ENCODE measurements at places on chromosomes 2 and 18. TPM values are rescaled to one million over a fixed set of nuclear protein-coding genes. Genes with fewer than 3 reads are reported as not detected.

DNA sequence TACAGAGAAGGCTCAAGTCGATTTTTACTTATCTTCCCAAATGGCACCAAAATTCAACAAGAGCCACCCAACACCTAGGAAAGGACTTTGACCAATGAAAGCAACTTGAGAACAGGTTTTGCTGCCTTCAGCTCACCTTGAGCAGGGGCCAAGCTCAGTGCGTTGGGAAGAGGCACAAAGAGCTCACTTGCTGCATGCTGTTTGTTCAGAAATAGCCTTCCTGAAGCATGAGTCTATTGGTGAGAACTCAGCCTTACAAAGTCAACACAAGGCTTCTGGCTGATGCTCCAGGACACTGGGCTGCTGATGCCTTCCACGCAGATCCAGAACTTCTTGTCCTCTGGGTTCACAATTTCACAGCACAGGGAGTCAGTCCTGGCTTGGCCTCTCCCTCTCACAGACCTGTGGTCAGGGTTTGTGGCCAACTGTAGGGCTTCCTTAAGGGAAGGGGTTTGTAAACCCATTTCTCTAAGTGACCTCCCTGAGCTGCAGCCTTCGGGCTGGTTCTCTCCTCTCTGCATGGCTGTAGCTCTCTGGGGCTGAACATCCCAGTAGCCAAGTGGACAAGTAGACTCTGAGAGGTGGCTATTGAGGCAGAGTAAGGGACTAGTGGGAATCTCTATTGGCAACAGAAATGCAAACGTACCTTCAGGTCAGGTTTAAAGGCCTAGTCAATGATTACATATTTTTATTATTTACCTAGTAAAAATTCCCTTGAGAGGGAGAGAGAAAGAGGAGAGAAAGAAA lies 124.7 kb upstream of the GATA6 start:
- H3K4me3 ChIP-seq = no peak overlapping the region
- H3K4me1 ChIP-seq = no peaks in the 10 kb centered on the region
- peaks cover 58% of the 10 kb centered on the region for H3K27me3 ChIP-seq
- no peaks in the 10 kb centered on the region for H3K36me3 ChIP-seq
- DNase-seq = no peak

GRCh38 chr2:74957886-74958273 lies 563 bp upstream of the POLE4 start:
- H3K4me3 ChIP-seq = peak overlapping the region; percentile 79
- peaks cover 12% of the 10 kb centered on the region for H3K36me3 ChIP-seq
- DNase-seq = no peak
- H3K27ac ChIP-seq = peak overlapping the region; percentile 90
- peaks cover 19% of the 10 kb centered on the region for H3K4me1 ChIP-seq
- H3K27me3 ChIP-seq = no peaks in the 10 kb centered on the region

GRCh38 chr2:59066787-59067399 lies 825.8 kb upstream of the FANCL start:
- no peaks in the 10 kb centered on the region for H3K4me1 ChIP-seq
- H3K27me3 ChIP-seq = peaks cover 5% of the 10 kb centered on the region
- no peak for DNase-seq
- no peak overlapping the region for H3K27ac ChIP-seq

DNA sequence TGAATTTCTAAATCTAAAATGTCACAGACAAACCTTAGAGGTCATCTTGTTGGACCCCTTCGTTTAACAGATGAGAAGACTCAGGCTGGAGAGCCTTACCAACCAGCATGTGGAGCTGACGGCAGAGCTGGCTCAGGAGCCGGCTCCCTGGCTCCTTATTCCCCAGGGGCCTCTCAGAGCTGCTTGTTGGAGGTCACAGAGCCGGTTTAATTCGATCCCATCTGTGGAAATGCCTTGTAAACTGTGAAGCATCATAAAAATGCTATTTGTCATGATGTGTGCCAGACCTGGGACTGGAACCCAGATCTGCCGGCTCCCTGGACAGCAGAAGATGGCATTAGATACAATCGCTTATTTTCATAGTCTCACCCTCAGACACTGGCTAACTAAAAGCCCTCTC lies 8.2 kb upstream of the CIB4 start:
- H3K36me3 ChIP-seq = no peaks in the 10 kb centered on the region
- H3K4me1 ChIP-seq = peaks cover 16% of the 10 kb centered on the region
- DNase-seq = peak; percentile 44
- H3K4me3 ChIP-seq = no peak overlapping the region

DNA sequence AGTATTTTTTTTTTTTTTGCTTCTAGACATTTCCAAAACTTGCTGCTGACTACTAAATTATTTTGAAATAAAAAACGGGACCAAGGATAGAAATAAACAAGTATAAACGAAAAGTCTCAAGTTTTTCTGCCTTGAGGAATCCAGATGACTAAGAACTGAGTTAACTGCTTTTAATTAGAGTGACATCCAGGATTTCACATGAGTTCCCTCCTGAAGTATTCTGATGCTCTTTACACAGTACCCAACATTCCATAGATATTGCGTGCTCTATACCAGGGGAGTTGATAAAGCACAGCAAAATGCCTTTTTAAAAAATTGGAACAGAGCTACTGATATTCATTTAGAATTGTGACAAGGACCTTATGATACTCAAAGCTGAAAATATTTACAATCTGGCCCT lies 618.0 kb downstream of the CCDC85A start:
- no peak overlapping the region for H3K27ac ChIP-seq
- H3K36me3 ChIP-seq = no peaks in the 10 kb centered on the region
- peaks cover 10% of the 10 kb centered on the region for H3K27me3 ChIP-seq
- no peak overlapping the region for H3K4me3 ChIP-seq

DNA sequence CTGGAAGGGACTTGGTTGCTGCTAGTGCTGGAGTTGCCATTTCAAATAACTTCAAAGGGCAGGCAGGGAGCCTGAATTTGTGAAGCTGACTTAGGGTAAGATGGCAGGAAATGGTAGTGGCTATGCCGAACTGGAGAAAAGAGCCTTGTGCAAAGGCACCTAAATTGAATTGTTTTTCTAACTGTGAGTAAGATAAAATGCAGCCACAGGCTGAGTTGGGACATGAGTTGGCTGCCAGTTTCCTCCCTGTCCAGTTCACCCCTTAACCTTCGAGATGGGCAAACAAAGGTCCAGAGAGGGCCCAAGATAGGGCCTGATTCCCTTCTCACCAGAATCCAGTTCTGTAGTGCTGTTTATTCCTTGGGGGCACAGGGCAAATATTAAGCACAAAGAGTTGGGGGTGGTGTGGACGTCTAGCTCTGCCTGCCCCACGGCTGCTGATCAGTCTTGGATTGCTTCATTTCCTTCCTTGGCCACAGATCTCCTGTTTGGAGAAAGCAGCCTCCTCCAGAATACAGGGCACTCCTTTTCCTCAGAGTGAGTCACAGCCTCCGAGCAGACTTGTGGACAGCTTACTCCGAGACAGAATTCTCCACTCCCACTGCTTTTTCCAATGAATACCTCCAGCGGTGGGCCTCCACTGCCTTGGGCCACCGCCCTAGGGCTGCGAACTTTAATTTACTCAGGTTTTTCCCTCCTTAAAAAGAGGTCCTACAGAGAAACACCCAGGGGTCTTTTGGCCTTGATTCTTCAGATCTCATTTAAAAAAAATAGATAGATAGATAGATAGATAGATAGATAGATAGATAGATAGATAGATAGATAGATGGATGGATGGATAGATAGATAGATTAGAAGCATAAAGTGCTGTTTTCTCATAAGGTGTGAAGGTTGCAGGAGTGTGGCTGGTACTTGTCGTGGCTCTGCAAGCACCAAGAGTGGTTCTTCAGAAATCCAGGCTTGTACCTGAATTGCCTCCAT lies 18.4 kb upstream of the SLC20A1 start:
- H3K27ac ChIP-seq = peak overlapping the region; percentile 94
- no peaks in the 10 kb centered on the region for H3K27me3 ChIP-seq
- H3K4me1 ChIP-seq = peaks cover 82% of the 10 kb centered on the region
- no peaks in the 10 kb centered on the region for H3K36me3 ChIP-seq
- H3K4me3 ChIP-seq = peak overlapping the region; percentile 34
- no peak for DNase-seq

DNA sequence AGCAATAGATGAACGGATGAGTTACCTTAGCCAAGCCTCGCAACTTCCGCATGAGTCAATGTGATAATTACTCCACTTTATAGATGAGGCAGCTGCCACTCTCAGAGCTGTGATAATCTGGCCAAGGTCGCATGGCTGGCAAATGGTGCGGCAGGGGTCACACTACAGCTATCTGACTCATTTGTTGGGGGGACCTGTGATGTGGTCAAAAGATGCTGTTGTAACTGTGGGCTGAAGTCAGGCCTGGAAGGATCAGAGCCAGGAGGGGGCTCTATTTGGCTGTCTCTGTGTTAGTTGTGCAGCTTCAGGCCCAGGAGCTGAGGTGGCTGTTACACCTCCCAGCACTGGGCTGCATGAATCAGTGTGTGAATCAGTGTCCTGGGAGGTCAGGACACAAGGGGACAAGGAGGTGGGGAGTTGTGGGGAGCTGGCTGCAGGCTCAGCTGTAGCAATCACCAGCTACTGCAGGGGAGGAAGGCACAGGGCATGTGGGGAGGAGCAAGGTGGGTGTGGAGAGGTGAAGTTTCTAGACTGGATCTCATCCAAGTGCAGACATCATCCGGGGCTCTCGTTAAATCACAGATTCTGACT lies 33.1 kb downstream of the NGEF start:
- H3K27me3 ChIP-seq = peaks cover 7% of the 10 kb centered on the region
- no peaks in the 10 kb centered on the region for H3K36me3 ChIP-seq
- H3K27ac ChIP-seq = no peak overlapping the region
- peak; percentile 52 for DNase-seq
- no peak overlapping the region for H3K4me3 ChIP-seq

- H3K27me3 ChIP-seq = peaks cover 5% of the 10 kb centered on the region
- no peak overlapping the region for H3K27ac ChIP-seq
- no peak overlapping the region for H3K4me3 ChIP-seq
- no peak for DNase-seq
- peaks cover 3% of the 10 kb centered on the region for H3K36me3 ChIP-seq
Measured at GRCh38 chr18:77187189-77187588, 54.6 kb upstream of the MBP start.

GRCh38 chr2:106363791-106364190 lies 104.4 kb downstream of the RGPD3 start:
- no peak overlapping the region for H3K27ac ChIP-seq
- peaks cover 3% of the 10 kb centered on the region for H3K4me1 ChIP-seq
- H3K27me3 ChIP-seq = peaks cover 9% of the 10 kb centered on the region
- DNase-seq = no peak
- no peak overlapping the region for H3K4me3 ChIP-seq
- H3K36me3 ChIP-seq = peaks cover 3% of the 10 kb centered on the region

GRCh38 chr18:30985753-30986152 lies 56.8 kb downstream of the DSC3 start:
- H3K4me3 ChIP-seq = no peak overlapping the region
- H3K36me3 ChIP-seq = no peaks in the 10 kb centered on the region
- H3K27ac ChIP-seq = no peak overlapping the region

GRCh38 chr2:111903930-111904439 lies 5.6 kb downstream of the MERTK start:
- peaks cover 33% of the 10 kb centered on the region for H3K4me1 ChIP-seq
- H3K27ac ChIP-seq = no peak overlapping the region
- H3K36me3 ChIP-seq = no peaks in the 10 kb centered on the region
- DNase-seq = no peak

DNA sequence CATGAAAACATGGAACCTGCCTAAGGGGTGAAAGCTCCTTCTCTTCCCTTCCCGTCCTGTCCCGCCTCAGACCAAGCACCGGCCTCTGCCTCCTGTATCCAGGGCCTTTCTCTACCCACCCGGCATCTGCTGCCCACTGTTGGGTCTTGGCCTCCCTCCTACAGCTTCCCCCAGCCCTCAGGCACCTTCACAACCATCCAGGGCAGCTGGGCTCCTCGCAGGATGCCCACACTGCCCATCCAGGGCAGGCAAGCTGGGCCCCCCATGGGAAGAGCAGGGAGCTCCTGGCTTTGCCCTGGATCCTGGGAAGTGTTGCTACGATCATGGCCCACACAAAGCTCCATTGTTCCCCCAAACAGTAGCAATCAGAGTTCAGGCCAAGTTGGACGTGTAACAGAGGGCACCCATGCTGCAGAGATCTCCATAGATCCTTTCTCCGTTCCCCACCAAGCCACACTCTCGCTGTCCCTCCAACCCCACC lies 206.6 kb downstream of the NDUFA10 start:
- no peak overlapping the region for H3K4me3 ChIP-seq
- peaks cover 19% of the 10 kb centered on the region for H3K27me3 ChIP-seq
- no peaks in the 10 kb centered on the region for H3K36me3 ChIP-seq

- no peak for DNase-seq
- H3K4me3 ChIP-seq = peak overlapping the region; percentile 95
- H3K36me3 ChIP-seq = peaks cover 3% of the 10 kb centered on the region
- peaks cover 49% of the 10 kb centered on the region for H3K4me1 ChIP-seq
Measured at GRCh38 chr2:210003359-210003758, 921 bp downstream of the RPE start.

GRCh38 chr18:59640721-59641120 lies 56.5 kb downstream of the CCBE1 start:
- no peaks in the 10 kb centered on the region for H3K36me3 ChIP-seq
- no peak overlapping the region for H3K4me3 ChIP-seq
- DNase-seq = no peak
- peaks cover 5% of the 10 kb centered on the region for H3K27me3 ChIP-seq
- no peak overlapping the region for H3K27ac ChIP-seq
- H3K4me1 ChIP-seq = no peaks in the 10 kb centered on the region

DNA sequence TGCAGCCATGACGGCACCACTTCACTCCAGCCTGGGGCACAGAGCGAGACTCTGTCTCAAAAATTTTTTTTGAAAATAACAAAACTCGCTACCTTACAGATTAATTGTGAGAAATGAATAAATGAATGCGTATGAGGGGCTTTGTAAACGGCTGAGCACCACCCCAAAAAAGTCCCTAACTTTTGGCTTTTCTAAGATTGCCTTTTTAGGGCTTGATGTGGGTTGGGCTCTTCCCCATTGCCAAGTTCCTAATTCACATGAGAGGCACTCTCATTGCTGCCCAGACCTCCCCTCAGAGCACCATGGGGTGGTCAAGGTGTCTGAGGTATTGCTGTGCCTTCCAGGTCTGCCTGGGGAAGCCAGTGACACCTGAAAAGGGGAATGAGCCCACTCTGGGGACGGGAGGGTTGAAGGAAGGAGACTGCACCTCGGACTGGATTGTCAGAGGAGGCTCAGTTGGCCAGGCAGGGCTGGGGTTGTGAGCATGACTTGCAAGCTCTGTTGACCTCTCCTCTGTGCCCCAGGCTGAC lies 186.4 kb downstream of the PRKCE start:
- peaks cover 12% of the 10 kb centered on the region for H3K4me1 ChIP-seq
- DNase-seq = no peak
- H3K4me3 ChIP-seq = no peak overlapping the region

DNA sequence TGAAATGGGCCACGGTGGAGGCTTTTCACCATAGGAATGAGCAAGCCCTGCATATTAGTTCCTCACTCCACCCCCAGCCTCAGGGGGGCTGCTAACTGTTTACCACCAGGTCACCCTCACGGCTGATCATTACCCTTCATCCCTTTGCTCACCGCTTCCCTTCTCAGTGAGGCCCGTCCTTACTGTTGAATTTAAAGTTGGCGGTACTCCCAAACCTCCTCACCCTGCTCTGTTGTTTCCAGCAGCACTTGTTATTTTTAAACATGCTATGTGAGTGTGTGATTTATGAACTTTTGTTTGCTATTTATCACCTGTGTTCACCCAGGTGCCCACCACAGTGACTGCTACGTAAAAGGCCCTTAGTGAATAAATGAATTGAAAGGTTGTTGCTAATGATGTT lies 243.6 kb downstream of the ZNF407 start:
- no peak overlapping the region for H3K27ac ChIP-seq
- peaks cover 14% of the 10 kb centered on the region for H3K4me1 ChIP-seq
- no peak for DNase-seq
- peaks cover 5% of the 10 kb centered on the region for H3K36me3 ChIP-seq
- no peaks in the 10 kb centered on the region for H3K27me3 ChIP-seq

GKN2 gene
- not detected for total RNA-seq

ANTXR1 gene
- 207 TPM for total RNA-seq

SERPINB10 gene
- not detected for total RNA-seq

C2orf80 gene
- not detected for total RNA-seq

CFLAR gene
- 35.8 TPM for total RNA-seq

SLC40A1 gene
- 21.7 TPM for total RNA-seq

NFU1 gene
- 40.7 TPM for total RNA-seq
